ENCODE measurements at places on chromosomes 2 and 18.

DNA sequence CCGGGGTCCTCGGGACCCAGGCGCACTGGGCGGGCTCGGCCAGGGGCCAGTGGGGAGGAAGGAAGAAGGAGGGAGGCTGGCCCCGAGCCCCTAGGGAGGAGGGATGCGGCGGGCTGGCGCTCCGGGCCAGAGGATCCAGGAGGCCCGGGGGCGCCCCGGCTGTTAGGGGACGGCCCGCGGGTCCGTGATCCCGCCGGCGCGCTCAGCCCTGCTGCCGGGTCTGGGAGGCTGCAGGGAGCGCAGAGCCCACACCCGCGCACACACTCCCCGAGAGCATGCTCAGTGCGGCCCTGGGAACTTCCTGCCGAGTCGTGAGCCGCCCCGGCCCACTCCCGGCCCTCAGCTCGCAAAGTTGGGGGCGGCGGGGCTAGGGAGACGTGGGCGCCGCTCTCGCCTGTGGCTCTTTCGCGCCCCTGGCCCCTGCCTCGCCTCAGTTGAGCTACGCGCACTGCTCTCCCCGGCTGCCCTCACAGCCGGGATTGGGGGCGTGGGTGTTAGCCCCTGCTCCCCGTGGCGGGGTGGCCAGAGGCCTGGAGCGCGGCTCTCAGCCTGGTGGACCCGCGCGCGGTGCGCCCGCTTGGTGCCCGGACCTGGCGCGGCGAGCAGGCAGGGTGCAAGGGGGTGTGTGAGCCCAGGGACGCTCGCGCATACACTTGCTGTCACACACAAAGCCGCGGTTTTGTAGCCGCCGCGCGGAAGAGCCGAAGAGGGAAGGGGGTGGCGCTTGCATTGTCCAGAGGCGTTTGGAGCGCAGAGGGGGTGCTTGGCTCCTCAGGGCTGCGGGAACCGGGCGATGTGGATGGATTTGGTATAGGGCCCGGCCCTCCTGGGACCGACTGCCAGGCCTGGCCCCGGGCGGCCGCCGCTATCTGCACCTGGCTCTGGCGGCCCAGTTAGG is 132.9 kb upstream of the MGAT5 start:
- peak; percentile 12 for DNase-seq

DNA sequence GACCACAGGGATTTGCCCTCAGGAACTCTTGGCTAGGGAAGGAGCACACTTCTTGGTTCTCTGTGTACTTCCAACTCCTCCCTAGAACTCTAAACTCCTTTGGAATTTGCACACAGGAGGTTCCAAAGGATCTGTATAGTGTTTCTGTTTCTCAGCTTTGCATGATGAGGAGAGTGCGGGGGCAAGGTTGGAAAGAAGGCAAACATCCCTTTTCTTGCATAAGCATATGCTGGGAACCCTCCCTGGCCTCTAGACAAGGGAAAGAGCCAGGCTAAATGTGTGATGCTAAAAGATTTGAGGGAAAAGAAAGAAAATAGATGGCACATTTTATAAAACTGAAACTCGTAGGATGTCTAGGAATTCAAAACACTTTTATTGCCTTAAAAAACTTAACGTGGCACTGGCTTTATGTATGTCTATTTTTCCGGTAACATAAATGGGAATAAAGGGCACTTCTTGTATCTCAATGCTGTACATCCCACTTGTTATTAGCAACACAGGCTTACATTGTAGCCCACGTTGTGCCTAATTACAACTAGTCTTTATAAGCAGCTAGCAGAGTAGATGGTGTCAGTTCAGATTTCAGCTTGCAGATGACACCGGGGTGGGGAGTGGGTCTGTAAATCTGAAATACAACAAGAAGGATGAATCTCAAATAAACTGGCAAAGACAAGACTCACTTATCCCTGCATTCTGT is 165.8 kb downstream of the GPD2 start:
- DNase-seq, result no peak

- no peak for DNase-seq
Observed at GRCh38 chr2:54570925-54571694, 115.0 kb downstream of the SPTBN1 start.

- DNase-seq, result no peak
Observed at GRCh38 chr2:105753380-105753779, 8.7 kb downstream of the NCK2 start.

DNA sequence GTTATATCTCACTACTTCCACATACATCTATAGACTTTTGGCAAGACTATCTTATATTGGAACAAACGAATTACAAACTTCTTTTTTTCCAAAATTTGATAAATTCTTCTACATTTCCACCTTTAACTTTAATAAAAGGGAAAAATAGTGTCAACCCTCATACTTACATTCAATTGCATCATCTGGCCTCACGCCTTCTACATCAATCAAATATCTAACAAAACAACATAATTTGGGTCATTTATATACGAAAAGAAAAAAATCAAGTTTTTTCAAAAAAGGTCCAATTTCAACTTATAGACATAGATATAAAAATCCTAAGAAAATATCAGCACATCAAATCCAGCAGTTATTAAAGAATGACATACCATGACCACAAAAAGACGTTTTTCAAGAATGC is 12.9 kb downstream of the DUSP11 start:
- no peak for DNase-seq

DNA sequence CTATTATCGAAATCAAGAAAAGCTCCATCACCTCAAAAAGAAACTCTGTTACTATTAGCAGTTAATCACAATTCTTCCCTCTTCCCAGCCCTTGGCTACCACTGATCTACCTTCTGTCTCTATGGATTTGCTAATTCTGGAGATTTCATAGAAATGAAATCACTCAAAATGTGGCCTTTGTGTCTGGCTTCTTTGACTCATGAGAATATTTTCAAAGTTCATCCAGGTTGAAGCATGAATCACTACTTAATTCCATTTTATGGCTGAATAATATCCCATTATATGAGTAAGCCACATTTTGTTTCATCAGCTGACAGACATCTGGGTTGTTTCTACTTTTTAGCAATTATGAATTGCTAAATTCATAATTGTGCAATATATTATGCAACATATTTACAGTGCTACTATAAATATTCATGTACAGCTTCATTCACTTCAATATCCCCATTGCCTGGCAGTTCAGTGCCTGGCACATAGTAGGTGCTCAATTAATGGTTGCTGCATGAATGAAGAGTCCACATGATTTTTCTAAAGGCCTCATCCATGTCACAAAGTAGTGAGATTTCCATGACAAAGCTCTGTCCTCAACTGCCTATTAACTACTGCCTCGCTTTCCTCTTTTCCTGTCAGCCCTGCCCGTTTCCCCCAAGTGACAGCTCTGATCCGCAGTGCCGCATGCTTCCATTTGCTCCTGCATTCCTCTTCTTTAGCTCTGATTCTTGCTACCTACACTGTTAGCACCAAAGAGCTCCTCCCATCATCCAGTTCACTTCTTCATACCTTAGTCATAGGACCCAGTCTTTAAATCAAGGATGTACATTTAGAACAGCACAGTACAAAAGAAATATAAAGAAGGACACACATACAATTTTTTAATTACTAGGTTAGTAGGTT is 32.8 kb downstream of the CCDC93 start:
- no peak for DNase-seq

DNA sequence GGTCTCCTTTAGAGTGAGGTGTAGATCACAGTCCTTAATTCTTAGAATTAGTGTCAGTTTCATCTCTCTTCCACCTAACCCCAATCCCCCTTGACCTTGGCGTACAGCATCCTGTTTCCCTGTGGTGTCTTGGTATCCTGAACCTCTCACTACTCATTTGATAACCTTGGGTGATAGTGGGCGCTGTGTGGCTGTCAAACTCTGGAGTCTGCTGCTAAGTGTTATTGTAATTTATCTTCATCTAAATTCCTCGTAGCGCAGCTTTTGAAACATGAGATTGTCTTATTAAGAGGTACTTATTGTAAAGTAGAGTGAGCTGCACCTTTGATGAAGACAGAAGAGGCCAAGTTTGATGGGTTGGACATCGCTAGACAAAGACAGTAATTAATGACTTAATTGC is 222.6 kb upstream of the SPRED2 start:
- no peak for DNase-seq

DNA sequence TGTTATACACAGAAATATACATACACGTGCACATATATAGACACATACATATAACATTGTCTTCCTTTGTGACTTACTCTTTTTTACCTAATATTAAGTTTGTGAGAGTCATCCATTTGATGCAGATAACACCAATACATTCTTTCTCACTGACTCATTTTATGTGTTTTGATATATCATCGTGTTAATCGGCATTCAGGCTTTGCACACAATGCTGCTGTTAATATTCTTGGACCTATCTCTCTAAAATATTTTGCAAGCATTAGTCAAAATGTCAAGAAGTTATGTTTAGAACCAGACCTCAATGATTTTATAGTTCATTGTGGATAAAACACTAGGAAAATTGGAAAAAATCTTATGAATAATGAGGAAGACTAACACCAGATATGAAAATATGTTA is 441.1 kb downstream of the LRATD1 start:
- no peak for DNase-seq

DNA sequence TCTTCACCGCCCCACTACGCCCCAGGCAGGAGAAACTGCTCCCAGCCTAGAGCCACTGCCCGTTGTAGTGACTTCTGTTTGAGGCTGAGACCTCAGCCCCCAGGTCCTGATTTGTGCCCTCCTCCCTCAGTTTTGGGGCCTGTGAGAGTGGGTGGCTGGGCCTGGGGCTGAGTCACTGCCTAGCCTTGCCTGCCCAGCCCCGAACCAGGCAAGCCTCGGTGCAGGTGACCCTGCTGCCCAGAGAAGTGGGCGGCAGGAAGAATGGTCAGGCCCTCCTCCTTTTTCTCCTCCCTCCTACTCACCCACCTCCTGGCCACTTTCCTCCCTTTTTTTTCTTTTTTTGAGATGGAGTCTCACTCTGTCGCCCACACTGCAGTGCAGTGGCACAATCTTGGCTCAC is 66.6 kb downstream of the ZFP36L2 start:
- no peak for DNase-seq

- no peak for DNase-seq
Observed at GRCh38 chr2:50648041-50648700, 383.8 kb downstream of the NRXN1 start.

DNA sequence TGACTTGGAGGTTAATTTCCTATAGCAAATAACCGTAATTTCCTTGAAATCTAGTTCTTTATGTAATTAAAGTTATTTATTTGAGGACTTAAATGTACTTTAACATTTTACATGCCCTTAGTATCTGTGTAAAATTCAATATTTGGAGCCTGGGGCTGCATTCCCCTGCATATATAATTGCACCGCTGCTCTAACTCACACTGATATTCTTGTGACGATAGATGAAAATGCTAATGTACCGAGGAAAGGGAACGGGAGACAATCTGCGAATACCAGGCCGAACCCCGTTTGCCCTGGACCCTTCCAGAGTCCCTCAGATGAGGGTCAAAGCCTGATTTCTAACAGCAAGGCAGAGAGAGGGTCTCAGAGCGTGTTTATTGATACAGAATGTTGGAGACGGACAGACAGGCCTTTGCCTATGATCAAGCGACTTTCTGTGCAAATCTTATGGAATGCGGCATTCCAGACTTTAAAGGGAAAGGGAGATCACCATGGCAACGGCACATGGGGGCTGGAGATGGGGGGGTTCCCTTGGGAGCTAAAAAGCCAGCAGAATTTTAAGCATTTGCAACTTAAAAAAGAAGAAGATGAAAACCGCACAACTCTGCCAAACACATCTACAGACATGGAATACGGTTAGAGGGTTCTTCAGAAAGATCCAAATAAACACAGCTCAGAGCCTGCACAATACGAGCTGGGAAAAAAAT is 57.6 kb upstream of the TWIST2 start:
- DNase-seq, result no peak

- DNase-seq, result no peak
Observed at GRCh38 chr18:48919547-48919946, 31.2 kb downstream of the SMAD7 start.
